ENCODE measurements at places on chromosomes 1 and 21.

GRCh38 chr1:67588178-67588855, 96.7 kb upstream of the GADD45A start:
- no peak for DNase-seq

DNA sequence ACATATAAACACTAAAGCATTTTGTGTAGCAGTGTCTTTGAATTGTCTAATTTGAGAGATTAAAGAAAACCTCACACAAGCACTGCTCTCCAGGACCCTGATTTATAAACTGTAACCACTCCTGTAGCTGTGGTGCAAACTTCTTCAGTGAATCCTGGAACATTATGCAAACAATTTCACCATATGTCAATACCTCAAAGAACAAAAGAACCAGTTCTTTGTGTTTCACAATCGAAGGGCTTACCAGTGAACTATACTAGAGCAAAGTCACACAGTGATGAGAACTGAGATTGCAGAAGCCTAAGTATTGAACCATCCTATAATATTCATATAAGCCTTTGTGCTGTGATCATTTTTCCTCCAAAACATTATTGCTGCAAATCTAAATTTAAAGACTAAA, 21.5 kb downstream of the DPH5 start:
- DNase-seq: no peak

DNA sequence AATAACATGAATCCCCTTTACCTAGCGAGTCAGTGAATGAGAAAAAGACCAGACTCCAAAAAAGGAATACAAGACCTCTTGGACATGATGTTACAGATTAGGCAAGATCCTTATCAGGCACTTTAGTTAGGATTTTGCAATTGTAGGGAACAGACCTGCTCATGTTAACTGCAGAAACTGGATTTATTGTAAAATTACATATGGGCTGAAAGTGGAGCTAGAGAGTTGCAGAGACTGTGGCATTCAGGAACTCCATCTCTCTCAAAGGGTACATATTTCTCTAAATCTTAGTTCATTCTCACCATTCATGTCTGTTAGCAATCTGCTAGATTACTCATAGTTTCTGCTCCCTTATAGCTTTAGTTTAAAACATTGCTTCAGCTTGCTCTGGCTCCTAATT, 142.2 kb downstream of the PAPPA2 start:
- DNase-seq: no peak

GRCh38 chr1:2046953-2047748, 3.1 kb upstream of the PRKCZ start:
- no peak for DNase-seq

- DNase-seq: peak; percentile 61
Measured at GRCh38 chr1:221394011-221394544, 347.8 kb downstream of the DUSP10 start.

DNA sequence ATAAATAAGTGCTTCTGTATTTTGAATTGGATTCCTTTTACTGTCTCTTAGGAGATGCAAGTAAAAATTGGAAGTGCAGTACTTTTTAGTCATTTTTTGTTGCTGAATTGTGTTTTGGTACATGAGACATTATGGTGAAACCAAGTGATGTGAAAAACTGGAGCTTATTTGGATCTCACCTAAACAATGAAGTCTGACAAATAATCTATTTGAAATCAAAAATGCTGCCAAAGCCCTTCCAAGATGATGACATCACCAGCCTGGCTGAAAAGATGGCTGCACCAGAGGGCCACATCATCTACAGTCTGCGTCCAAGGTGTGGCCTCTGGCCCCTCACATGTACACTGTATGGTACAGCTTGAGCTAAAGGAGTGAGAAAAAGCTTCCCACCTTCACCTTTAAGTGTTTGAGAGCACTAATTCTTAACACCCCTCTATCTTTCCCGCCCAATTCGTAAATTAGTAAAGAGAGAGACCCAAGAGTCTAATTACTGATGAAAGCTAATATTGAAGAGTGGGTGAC, 192.5 kb upstream of the ST6GALNAC5 start:
- DNase-seq: no peak

DNA sequence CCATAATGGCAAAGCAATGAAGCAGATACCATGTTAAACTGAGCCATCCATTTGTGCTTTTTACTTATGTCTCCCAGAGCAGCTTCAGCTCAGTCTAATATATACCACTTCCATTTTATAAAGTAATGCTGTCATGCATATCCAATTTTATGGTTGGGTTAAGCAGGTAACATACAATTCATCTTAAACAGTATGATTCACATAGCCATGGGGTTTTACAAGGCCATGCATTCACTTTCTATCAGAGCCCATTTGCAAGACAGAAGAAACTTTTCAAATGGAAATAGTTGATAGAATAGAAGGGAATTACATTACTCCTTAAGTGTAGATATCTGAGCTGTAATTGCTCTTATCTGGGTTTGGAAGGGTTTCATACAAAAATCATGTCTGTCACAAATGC, 580.5 kb upstream of the CXADR start:
- no peak for DNase-seq

DNA sequence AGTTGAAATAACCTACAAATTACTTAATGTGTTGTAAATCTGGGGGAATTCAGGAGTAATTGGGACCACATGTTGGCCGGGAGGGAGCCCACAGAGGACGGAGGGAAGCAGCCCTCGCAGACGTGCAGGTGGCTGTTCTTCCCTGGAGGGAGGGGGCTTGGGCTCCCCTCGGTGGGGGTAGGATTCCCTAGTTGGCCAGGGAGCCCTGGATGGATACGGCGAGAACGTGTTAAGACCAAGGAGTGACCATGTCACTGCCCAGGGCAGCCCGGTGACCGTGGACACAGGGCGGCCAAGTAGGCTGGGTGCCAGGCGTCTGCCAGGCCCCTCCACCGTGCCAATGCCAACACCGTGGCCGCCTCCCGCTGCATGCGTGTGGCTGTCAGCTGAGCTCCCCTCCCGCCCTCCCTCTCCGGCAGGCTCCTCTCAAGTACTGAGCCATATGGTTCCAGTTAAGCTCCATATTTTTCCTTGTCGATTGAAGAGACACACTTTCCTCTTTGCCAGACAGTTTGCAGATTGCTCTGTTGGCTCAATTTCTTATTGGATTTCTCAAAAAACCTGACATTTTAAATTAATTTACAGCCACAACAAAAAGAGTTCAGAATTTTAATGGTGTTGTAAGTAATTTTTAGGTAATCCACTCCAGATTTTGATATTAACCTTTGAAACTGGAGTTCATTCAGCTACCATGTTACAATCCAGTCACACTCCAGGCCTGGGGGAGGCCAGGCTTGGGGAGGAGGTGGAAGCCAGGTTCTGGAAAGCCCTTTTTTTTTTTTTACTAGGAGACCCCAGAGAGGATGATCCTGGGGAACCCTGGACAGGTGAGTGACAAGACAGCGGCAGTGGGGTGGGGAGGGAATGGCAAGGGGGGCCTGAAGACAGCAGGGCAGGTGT, 71.2 kb downstream of the CASZ1 start:
- peak; percentile 45 for DNase-seq

DNA sequence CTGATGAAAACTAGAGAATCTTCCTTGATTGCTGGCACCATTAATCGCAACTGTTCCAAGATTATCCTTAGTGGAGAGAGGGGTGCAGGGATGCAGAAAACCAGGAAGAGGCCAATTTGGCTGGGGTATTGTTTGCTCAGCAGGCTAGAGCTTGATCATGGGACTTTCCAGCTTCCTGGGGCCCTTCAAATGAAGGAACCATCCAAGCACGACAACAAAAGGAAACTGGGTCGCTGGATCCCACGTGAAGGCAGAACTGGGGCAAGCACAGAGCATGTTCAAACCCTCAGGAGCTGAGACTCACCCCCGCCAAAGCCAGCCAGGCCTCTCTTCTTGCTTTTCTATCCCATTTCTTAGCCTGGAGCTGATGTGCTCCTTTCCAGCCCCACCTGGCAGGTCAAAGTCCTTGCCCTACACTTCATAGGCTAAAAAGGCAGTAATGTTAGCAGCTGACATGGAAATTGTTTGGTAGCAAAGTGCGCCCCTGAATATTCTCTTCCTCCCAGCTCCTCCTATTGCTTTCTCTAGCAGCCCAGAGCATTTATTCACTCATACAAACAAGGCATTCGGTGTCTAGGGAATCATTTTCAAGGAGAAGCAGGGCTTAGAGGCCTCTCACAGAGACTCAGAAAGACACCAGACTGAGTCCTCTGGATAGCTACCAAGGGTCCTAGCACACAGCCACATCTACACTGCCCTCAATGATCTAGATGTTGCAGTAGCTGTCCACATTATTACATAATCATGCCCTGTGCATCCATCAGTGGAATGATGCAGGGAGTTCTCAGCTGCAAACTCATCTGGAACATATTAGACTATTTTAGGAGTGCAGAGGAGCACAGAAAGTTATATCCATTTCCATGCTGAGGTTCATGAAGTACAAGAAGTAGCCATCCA, 11.5 kb downstream of the KCNA2 start:
- DNase-seq: no peak

DNA sequence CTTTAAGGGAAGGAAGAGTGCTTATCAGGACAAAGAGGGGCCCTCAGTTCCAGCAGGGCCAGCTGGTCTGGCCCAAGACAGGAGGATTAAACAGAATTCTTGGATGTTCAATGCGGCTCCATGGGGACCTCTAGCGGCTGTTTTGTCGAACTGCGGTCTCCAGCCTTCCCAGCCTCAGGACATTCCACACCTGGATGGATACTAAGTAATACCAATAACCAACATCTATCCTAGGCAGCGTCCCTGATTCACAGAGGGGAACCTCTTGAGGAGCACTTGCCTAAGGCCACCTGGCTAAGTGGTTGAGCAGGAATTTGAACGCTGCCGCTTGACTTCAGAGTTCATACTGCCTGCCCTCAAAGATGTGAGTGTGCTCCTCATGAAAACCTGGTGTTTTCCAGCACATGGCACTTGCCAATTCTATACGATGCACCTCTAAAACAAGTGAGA, 15.5 kb upstream of the CD247 start:
- peak; percentile 53 for DNase-seq

DNA sequence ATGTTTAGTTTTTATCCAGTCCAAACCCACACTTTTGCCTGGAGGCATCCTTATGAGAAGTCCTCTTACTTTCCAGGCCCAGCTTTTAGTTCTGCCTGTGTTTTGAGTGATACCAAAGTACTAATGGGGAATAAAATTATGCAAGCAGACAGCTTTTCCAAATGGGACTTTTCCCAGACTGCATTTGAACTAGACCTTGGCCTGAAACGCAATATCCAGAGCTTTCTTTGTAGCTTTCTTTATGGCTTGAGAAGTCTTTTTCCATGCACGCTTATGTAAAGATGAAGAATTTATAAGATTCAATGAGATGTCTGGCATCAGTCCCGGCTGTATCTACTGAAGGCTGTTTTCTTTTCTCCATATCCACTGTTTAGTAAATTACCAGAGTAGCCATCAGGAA, 236.6 kb upstream of the RAB4A start:
- no peak for DNase-seq

GRCh38 chr1:228510101-228510802, 23.1 kb downstream of the RNF187 start:
- no peak for DNase-seq

DNA sequence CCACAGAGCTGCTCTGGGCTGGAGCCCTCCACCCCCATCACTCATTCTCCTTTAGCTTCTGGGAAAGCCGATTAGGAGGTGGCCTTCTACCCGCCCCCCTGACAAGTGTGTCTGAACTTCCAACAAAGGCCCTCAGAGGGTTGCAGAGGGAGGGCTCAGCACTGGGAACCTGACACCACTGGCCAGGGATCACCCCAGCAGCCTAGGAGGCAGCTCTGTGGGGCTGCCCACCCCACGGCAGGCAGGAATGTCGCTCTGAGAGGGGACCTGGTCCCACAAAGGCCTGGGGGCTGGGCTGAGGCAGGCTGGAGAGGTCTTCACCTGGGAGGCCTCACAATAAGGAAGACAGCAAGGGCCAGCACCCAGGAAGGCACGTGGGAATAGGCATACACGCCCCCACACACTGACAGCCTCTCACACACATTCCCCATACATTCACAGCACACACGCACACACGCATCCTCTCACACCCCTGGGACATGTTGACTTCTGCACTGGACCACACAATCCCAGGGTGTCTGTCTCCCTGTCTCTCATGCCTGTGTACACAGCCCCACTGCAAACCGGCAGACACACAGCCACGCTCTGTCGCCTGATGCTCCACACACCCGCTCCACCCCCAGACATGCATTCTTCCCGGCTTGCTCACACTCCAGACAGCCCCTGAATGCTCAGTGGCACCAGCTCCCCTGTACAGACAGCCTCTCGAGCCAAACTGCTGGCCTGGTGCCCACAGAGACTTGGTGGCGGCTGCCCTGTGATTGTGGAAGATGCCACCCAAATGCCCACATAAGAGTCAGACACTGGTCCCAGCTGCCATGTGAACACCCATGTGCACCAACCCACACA, 30.7 kb downstream of the DMBX1 start:
- DNase-seq: peak; percentile 91

- DNase-seq: no peak
Measured at GRCh38 chr1:41041614-41042270, 20.2 kb upstream of the SLFNL1 start.

GRCh38 chr1:111720977-111721786, 18.0 kb downstream of the INKA2 start:
- DNase-seq: no peak

DNA sequence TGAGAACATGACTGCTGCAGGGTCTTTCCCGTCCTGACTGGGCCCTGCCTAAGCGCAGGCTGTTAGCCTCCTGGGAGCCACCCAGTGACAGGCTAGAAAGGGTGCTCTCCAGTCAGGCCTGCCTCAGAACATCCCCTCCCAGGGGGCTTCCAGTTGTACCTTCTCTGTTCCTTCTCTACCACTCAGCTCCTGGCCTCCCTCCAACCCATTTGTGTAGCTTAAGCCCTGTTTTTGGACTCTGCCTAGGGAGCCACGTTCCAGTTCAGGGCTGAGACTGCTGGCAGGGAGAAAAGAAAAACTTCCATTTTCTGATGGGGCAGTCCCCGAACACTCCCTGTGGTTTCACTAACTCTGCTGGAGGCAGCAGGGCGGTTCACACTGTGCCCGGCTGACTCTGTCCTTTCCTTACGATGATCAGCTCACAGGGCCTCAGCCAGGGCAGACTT, 15.3 kb upstream of the POU3F1 start:
- no peak for DNase-seq

Measured in EL (cell line).